ENCODE measurements at places on chromosomes 7 and 10. TPM values are rescaled to one million over a fixed set of nuclear protein-coding genes. Genes with fewer than 3 reads are reported as not detected.
A peak's percentile ranks its signal among the peaks of the same experiment; 100 is the strongest.

DNA sequence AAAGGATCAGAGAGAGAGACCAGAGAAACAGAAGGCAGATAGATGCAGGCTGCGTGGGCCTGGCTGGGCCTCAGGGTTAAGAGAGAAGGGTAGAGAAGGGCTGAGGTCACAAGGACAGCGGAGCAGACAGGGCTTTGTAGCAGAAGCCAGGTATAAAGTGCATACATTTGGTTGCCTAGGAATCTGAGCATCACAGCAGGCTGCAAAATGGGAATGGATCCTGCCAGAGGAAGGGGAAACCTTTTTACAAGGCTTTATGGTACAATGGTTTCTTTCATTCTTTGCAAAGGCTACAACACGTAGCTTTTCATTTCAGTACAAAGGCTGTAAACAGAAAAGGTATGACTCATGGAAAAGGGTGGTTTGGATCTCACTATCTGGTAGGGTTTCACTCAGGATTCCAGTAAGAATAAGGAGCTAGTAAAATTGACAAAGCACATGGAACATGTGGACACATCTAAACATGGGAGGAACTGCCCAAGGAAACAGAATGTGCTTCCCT lies 275.1 kb downstream of the DOCK4 start:
- DNase-seq = no peak

DNA sequence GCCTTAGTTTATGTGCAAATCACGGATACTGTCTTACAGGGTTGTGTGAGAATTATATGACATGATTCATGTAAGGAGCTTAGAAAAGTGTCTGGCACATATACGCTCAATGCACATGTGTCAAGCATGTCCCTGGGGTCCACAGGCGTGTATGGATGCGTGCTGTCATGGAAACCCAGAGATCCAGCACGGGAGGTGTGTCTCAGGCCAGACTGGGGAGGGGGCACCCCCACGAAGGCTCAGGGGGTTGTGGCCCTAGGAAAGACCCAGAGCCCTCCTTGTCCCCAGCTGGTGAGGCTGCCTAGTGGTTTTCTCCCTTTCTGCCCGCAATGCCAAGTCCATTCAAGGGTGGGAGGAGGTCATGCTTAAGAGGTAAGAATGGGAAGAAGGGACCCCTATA lies 9.1 kb downstream of the BTBD16 start:
- no peak for DNase-seq

- DNase-seq = no peak
Measured at GRCh38 chr10:85318809-85319807, 990.7 kb downstream of the CCSER2 start.

- DNase-seq = no peak
Measured at GRCh38 chr10:132889556-132889955, 52.8 kb downstream of the CFAP46 start.

GRCh38 chr10:11379771-11380170 lies 231.7 kb downstream of the USP6NL start:
- no peak for DNase-seq

The WNT8B gene
- total RNA-seq = 0.99 TPM

The FAM25C gene
- total RNA-seq = not detected

The OR2A7 gene
- 10.8 TPM for total RNA-seq

The WDR37 gene
- 24.1 TPM for total RNA-seq

DNA sequence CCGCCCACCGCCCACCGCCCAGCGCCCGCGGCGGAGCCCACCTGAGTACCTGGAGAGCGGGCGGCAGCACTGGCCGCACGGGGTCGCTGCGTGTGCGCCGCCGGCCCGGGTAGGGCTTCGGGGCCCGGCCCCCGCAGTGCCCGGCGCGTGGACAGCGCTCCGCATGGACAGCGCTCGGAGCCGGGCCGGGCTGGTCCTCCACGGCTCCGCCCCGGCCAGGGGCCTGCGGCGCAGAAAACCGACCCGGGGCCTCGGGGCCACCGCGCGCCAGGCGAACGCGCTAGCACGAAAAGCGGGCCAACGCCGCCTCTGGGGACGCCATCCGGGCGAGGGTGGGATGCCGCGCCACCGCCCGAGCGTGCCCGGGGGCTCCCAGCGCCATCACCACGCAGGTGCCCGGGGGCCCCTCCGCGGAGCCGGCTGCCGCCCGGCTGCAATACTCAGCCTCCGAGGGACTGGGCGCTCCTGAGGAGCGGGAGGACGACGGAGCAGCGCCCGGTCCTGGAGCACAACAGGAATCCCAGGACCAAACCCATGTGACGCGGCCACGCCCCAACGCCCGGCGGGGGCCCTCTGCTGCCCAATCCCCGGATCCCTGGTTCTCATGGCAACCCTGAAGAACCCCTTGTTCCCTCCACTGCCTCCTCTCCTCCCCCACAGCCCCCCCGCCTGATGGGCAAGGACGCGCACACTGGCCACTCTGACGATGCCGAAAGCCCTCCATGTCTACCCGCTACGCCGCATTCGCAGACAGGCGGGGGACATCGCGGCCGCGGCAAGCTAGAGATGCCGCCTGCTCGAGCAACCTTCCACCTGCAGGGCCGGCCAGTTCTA lies at the start of gene GRB10:
GRB10 (minus strand) TSS at position 522 of the 834 bp plus-strand sequence. CDS start 50,574 bp downstream, outside the sequence.
- no peak for DNase-seq

GRCh38 chr7:235576-236395 lies 43.4 kb downstream of the FAM20C start:
- peak; percentile 76 for DNase-seq

All from ureter (tissue), 1 donor.